AG09309 (cell line): ENCODE measurements at places on chromosomes 13 and 19.

DNA sequence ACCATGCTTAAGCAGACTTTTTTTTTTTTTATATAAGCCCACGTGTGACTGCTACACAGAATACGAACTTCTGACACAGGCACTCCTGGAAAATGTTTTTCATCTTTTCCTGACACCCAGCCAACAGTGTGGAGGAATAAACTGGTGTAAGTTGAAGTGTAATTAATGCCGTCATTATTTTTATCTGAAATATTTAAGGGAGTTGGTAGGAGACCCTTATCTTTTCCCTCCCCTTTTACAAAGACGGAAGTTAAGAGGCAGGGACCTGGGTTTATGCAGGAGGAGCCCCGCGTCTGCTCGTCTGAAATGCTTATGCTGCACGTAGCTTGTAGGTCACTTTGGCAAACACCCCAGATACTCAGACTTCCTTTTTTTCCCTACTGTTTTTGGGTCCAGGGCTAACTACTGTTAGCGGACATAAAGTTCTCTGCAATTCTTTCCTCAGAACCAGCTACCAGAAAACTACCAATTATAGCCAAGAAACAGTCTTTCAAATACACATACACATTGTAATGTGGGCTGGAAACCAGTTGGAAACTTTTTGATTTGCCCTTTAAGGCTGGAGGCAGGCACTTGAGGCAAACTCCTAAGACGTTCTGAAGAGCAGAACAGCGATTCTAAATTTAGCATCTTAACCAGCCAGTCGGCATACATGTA is 50.8 kb downstream of the EFNB2 start:
- DNase-seq: no peak

DNA sequence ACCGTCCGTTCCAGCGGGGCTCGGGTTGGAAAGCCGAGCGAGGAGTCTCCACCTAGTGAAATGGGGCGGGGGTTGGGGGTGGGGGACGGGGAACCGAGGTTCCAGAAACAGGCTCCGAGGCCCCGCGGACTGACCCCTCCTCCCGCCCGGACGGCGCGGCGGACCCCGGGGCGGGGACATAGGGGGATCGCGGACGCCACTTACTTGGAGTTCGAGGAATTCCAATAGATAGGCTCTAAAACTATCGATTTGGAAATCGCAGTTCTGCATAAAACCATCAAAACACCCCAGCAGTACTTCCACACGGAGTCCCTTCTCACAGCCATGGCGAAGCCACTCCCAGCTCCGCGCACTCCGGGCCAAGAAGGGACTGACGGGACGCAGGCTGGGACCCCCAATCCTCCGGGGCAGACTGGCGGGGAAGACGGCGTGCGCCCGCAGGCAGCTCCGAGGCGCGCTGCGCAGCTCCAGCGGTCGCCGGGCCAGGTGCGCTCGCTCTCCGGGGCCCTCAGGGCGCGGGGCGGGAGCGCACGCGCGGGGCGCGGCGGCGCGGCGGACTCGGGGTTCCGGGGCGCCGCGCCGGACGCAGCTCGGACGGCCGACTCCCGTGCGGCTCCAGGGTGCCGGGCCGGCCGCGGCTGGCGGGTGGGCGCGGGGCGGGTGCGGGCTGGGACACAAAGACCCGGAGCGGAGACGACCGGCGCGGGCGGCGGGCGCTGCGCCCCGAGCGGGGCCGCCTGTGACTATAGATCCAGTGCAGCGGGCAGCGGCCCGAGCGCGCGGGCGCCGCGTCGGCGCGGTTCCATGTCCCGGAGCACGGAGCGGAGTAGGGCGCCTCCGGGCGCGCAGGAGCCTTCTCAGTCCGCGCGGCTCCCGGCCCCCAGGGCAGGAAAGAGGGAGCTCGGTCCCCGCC is 567 bp downstream of the EFNB2 start:
- no peak for DNase-seq

- DNase-seq: no peak
Measured at GRCh38 chr13:112354330-112355273, 21.6 kb upstream of the SPACA7 start.

- no peak for DNase-seq
Measured at GRCh38 chr19:34104096-34104495, 68.2 kb upstream of the LSM14A start.

- DNase-seq: peak; percentile 74
Measured at GRCh38 chr13:24033527-24034302, 126.8 kb upstream of the SPATA13 start.

DNA sequence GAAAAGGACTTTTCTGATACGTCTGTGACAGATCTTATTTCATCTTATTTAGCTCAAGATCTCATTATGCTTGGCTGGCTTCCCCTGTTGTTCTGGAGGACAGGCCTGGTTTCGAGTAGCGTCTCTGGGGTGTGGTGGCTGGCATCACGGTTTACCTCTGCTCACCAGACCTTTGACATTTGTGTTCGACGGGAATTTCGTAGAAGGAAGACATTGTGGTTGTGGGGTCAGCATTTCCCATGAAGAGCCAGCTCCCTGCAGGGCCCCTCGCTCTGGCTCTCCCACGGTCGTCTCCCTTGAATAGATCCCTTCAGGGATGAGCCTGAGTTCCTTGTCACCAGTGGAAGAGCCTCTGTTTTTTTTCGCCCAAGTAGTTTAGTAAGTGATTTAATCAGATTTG is 78.6 kb upstream of the TEX29 start:
- DNase-seq: no peak

DNA sequence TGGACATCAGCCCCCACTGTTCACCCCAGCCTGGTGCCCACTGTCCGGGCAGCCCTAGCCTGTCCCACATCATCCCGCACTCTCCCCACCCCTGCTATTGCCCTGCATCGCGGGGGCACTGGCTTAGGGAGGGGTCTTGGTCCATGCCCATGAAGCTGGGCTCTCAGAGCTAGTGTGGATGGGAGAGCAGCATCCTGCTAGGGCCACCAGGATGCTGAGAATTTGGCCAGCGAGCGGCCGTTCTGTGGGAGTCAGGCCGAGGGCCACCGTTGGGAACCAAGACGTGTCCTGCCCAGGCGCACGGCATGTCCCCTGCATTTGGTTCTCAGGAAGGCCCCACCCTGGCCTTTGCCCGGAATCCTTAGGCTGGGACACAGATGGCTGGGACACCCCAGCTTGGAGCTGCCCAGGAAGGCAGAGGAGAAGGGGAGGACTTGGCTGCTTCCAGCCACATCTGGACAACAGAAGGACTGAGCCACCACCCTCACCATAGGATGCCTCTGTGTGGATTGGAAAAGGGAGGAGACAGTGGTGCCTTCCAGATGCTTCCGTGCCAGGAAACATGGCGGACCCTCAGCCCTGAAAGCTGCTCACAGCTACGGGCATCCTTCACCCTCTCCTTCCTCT is 14.6 kb downstream of the ADGRE5 start:
- no peak for DNase-seq

DNA sequence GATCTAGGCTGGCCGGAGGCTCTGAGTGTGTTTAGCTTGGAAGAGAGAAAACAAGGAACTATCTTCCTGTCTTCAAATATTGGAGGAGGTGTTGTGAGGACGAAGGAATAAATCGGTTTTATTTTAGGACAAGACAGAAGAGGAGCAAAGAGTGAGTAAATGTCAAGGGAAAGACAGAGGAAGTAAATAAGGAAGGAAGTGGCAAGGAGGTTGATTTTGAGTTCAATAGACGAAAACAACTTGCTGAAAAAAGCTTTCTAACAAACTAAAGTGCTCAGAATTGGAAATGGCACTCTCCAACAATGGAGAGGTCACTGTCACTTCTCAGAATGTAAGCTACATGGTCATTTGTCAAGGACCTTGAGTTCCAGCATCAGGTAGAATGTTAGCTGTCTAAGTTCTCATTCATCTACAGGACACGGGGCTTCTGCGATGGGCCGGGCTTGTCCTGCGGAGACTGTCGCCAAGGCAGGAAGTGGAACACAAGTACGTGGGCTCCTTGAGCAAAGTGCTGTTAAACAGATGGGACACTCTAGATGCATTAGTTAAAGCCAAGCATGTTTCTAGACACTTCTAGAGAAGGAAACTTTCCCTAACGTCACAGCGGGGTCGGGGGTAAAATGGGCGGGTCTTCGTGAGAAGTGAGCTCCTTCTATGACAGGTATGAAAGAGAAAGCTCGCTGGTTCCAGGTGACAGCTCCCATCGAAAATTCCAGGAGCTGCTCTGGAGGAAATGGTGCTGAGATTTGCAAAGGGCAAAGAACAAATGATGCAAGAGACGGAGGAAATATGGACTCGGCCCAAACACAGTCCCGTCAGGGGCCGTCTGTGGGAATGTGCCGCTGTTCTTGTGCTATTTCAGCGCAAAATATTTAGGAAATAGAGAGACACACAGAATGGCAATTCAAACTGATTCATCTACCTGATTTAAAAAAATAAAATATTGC is 103.9 kb upstream of the UBL3 start:
- DNase-seq: no peak
